ENCODE measurements at places on chromosomes 11 and 22.
A peak's percentile ranks its signal among the peaks of the same experiment; 100 is the strongest.

GRCh38 chr11:123282597-123282996, 87.5 kb upstream of the CLMP start:
- no peak for DNase-seq

- DNase-seq: no peak
Measured at GRCh38 chr22:38882972-38883622, 11.1 kb upstream of the CBX6 start.

- DNase-seq: no peak
Measured at GRCh38 chr11:119307219-119307618, 9.7 kb downstream of the MCAM start.

- DNase-seq: no peak
Measured at GRCh38 chr11:74816664-74817063, 68.0 kb downstream of the RNF169 start.

GRCh38 chr11:35524780-35525179, 636 bp downstream of the PAMR1 start:
- DNase-seq: no peak

- DNase-seq: no peak
Measured at GRCh38 chr11:19820100-19820499, 107.5 kb downstream of the NAV2 start.

- DNase-seq: no peak
Measured at GRCh38 chr11:128985880-128986279, 43.2 kb upstream of the TP53AIP1 start.

- DNase-seq: no peak
Measured at GRCh38 chr11:117917591-117918151, 11.5 kb downstream of the TMPRSS13 start.

DNA sequence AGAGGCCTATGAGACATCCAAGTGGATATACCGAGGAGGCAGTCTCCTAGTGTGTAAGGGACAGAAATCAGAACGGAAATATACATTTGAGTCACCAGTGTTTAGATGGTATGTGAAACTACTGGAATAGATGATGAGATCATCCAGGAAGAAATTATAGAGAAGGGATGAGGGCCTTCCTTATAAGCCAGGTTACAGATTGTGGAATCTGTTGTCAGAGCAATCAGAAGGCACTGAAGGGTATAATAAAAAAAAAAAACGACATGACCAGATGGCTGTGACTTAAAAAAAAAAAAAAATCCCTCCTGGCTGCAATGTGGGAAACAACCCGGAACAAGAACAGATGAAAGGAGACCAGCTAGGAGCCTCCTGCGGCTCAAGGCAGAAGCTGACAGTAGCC, 2.7 kb downstream of the MAJIN start:
- DNase-seq: no peak

DNA sequence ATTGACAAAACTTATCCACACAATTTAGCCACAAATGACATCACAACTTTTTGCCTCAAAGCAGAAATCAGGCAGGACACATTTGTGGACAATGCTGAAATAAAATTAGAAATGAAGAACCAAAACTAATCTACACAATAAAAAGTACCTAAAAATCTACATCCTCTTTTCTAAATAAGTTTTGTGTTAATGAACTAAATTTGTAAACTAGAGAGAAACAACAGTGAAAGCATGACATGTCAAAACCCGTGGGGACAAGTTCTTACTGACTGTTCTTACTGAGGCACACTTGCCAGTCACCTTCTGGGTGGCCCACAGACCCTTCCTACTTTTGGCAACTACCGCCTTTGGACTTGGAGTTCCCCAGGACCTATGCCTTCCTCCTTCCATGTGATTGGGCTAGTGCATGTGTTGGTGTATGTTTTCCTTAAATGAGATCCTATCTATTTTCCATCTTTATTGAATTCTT, 60.7 kb upstream of the MUC15 start:
- DNase-seq: no peak

GRCh38 chr11:36248436-36248835, 40.8 kb downstream of the COMMD9 start:
- DNase-seq: no peak

DNA sequence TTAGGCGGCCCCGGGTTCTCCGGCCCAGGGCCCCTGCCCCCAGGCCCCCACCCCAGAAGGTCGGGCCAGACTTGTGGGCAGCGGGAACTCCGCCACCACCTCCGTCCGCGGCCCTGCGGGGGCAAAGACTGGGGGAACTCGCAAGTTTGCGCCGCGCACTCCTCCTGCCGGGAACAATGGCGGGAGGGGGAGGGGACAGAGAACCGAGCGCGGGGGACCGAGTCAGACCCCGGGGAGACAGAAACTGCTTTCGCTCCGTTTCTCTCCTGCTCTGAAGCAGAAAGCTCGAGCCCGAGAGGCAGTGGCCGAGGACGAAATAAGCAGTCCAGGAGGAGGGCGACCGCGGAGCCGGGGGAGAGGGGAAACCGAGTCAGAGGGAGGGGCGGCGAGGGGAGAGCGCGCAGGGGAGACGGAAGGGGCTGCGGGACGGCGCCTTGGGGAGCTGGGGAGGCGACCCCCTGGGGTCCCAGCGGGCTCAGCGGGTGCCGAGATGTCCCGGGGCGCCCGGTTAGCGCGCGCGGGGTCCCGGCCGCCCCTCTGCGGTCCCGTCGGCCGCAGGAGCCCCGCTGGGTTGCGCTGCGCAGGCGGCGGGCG, 555 bp downstream of the TP53I11 start:
- DNase-seq: no peak

- DNase-seq: no peak
Measured at GRCh38 chr11:76791861-76792260, 8.7 kb downstream of the TSKU start.

- DNase-seq: no peak
Measured at GRCh38 chr22:23970201-23970641, 3.5 kb downstream of the DDTL start.

DNA sequence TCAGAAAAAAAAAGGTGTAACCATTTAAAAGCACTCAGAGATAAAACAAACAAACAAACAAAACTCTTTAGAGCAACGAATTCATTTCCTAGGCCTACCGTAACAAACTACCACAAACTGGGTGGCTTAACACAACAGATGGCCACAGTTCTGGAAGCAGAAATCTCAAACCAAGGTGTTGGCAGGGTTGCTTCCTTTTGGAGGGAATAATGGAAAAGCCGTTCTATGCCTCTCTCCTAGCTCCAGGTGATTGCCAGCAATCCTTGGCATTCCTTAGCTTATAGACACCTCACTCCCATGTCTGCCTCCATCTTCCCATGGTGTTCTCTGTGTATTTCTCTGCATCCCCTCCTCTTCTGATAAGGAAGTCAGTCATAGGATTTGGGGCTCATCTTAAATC, 200.4 kb downstream of the RAB38 start:
- DNase-seq: no peak

DNA sequence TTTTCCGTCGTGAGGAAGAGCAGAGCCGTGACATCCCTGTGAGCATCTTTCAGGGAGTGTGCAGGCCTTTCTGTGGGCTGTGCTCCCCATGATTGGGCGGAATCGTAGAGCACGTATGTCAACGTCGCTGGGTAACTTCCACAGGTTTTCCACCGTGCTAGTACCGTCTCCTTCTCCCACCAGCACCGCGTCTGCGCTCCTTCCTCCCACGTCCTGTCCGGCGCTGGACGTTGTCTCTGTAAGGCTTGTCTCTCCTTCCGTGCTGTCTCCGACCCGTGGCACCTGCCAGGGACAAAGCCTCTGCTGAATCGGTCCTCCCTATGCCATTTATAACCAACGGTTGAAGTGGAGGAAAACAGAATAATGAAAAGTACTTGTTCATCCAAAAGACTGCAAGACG, 386.7 kb downstream of the BRD1 start:
- no peak for DNase-seq

- DNase-seq: no peak
Measured at GRCh38 chr22:34645375-34645774, 420.6 kb upstream of the ISX start.

GRCh38 chr11:119810478-119811232, 81.7 kb upstream of the NECTIN1 start:
- DNase-seq: no peak

- DNase-seq: no peak
Measured at GRCh38 chr11:15159085-15159484, 44.4 kb downstream of the INSC start.

DNA sequence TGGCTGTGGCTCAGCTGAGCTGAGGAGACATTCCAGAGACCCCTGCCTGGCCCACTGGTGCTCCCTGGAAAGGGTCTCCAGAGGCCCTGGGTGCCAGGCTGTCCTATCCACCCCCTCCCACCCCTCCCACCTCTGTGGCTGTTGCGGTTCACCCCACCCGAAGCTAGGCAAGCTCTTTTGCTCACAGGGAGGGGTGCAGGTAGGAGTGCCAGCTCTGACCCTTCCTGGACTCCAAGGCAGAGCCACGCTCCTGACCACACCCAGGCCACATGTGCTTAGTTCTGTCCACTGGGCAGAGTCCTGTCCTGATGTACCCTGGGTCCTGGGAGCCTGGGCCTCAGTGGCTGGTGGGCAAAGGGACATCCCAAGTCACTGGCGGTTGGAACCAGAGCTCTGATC, 16.4 kb downstream of the IL17REL start:
- no peak for DNase-seq

DNA sequence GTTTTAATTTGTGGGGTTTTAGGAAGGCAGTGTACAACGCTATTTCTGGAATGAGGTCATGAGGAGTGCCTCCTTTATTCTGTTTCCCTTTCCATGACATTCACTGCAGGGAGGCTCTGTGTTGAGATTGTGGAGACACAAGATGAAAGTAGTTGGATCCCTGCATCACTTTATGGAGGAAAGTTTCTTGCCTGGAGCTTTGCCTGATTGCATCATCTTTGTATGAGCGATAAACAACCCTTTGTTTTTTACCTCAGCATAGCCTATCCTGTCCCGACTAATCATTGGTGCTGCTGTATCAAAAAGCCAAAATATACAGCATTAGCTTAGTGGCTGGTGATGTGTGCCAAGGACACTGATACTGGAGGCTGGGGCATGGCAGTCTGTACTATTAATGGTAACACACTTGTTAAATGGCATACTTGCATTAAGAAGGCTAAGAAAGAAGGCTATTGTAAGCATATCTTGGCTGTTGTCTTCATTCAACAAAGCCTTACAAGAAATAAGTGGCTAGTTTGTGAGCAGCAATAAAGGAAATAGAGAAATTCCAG, 31.2 kb upstream of the SLC5A4 start:
- DNase-seq: no peak

DNA sequence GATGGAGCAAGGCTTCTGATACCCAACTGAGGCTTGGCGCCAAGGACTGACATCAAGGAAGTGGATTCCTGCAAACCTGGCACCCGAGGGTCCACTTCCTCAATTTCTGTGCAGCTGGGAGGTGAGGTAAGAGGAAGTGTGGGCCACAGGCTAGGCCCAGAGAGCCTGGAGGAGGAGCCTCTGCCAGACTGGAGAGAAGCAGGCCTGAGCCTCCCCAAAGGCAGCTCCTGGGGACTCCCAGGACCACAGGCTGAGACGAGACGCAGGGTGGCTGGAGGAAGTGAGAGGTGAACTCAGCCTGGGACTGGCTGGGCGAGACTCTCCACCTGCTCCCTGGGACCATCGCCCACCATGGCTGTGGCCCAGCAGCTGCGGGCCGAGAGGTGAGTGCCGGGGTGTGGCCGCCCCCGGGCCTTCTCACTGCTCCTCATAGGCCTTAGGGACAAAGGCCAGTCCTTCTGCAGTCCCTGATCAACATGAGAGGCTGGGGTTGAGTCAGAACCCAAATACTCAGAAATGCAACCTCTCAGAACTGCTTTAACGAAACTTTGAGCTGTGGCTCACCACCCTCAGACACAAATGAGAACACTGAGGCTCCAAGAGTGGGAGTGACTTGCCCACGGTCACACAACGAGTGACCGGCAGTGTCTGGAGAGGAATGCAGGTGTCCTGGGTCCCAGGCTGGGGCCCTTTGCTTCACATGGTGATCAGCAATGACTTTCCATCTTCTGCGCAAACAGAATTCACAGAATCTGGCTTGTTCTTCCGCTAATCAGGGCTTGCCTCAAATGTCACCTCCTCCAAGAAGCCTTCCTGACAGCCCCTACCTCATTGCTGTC, at the start of gene NCF4:
NCF4 (plus strand) TSS at position 186 of the 839 bp plus-strand sequence; CDS start at position 352, 166 bp downstream.
- DNase-seq: peak; percentile 13

DNA sequence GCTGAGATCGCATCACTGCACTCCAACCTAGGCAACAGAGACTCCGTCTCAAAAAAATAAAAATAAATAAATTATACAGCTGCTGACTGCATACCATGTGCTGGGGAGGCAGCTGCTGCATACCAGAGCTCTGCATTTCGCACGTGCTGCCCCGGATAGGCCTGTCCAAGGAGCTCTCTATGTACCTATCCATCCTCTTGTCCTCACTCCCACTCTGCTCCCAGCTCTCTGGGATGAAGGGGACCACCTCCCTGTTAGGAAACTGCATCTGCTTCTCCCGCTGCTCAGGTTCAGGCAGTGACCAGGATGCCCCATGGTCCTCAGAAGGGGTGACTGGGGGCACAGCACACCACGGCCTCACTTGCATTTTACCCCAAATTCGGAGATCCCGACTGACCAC, 302.3 kb downstream of the BRD1 start:
- no peak for DNase-seq

DNA sequence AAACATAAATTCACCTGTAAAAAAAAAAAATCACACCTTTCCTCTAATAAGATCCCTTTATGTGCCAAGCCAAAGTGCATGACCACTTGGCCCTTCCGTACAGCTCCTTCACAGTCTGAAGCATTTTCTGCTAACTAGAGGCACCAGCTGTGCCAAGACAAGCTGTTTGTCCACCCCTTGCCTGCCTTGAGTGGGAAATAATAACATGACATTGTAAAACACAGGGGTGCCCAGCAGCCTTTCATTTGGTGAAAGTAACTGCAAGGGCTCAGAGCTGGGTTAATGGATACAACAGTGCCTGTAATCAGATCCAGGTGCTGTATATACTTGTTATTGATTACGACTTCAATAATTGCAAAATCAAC, 59.2 kb downstream of the DDIAS start:
- DNase-seq: no peak

- no peak for DNase-seq
Measured at GRCh38 chr11:23226331-23227077, 366.2 kb upstream of the CCDC179 start.

DNA sequence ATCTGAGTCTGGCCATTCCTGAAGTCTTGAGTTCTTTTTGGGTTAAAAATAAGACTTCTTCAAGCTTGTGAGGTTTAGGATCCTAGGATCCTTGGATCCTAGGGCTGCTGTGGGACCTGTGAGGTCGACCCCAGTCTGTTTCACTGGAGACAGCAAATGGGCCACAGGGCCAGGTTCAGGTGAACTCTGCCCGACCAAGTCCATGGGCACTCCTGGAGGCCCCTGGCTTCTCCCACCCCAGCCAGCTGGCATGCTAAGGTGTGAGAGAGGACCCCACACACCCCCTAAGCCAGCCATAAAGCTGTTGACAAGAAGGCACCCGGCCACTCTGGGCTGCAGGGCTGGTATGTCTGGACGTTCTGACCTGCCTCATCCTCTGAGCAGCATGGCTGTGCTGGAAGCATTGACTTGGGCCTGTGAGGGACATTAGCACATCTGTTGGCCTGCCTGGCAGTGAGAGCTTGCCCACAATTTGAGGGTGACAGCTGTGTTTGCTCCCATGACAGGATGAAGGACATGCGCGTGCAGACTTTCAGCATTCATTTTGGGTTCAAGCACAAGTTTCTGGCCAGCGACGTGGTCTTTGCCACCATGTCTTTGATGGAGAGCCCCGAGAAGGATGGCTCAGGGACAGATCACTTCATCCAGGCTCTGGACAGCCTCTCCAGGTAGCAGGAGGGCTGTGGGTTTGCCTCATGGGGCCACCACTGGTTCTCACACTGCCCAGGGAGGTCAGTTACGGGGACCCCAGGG, 16.0 kb downstream of the CLDN5 start:
- no peak for DNase-seq

Data from activated T-helper 1 cell treated with Interleukin-2 at 50 U/mL for 16 hours (primary cell).